ENCODE measurements at places on chromosomes 6 and 20.

GRCh38 chr6:13282393-13283069, 45.8 kb downstream of the TBC1D7 start:
- no peak for DNase-seq

GRCh38 chr6:3296537-3296936, 37.8 kb downstream of the PSMG4 start:
- DNase-seq, result no peak

DNA sequence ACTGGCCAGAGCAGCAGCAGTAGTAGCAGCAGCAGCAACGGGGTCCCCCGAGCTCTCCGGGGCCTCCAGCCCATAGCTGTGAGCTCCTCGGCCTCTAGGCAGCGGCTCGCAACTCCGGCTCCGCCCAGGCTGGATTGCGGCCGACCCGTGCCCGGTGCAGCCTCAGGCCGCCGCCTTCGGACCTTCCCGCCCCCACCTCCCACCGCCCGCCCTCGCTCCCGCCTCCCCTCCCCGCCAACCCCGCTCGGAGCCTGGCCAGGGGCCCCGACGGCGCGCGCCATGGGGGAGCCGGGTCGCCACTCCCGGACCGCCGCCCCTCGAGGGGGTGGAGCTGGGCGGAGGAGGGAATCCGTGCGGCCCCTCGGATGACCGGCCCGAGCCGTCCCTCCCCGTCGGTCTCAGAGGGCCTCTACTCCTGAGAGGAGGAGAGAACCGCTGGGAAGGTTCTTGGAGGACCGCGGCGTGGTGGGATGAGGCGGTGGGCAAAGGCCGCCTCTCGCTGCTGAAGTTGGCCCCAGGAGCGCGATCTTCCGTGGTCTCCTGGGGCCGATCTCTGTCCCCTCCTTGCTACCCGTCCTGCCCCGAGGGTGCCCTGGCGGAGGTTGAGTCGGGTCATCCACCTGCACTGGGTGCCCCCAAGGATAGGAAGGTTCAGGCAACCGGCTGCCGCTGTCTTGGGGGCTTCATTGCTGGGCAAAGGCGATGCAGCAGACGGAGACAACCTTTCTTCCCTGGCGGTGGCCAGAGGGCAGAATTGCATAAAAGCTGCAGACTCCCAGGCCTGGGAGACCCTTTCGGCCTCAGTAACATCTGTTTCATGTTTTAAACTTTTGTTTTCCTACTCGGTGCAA, at the start of gene ADAM33:
ADAM33 (minus strand) TSS at position 80 of the 851 bp plus-strand sequence; CDS start at position 74, 6 bp downstream.
- DNase-seq, result no peak

DNA sequence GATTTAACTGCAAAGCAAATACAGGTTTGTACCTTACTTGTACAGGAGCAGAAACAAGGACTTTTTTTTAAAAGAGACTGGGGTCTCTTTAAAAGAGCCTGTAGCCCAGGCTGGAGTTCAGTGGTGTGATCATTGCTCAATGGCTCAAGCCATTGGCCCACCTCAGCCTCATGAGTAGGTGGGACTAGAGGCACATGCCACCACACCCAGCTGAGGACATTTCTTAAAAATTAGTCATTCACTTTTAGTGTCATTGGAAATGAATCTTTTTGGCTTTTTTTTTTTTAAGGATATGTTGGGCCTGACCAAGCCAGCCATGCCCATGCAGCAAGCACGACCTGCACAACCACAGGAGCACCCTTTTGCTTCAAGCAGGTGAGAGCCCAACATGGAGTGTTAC, 16.9 kb downstream of the SEC23B start:
- no peak for DNase-seq

DNA sequence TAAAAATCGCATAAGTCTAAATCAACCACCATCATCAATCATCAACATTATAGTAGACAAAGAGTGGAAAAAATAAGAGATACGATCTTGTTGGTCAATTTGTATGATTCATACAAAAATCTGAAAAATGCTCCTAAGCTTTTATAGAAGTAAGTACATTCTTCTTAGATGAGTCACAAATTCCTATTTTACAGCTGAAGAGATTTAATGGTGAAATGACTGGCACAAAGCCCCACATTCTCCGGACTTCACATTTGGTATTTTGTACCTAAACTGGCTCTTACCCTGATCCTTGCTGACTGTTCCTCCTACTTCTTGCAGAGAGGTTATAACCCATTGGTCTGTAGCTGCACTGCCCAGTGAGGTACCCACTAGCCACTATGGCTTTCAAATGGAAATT, 29.9 kb upstream of the PREP start:
- peak; percentile 42 for DNase-seq

GRCh38 chr20:44648068-44648467, 3.4 kb downstream of the ADA start:
- DNase-seq, result no peak

GRCh38 chr6:112938650-112939049, 591.5 kb downstream of the RFPL4B start:
- no peak for DNase-seq

- DNase-seq, result peak; percentile 46
These were observed 142.8 kb downstream of the SMOC2 start for GRCh38 chr6:168583821-168584220.

- no peak for DNase-seq
These were observed 179.4 kb downstream of the KIF16B start for GRCh38 chr20:16393836-16394235.

DNA sequence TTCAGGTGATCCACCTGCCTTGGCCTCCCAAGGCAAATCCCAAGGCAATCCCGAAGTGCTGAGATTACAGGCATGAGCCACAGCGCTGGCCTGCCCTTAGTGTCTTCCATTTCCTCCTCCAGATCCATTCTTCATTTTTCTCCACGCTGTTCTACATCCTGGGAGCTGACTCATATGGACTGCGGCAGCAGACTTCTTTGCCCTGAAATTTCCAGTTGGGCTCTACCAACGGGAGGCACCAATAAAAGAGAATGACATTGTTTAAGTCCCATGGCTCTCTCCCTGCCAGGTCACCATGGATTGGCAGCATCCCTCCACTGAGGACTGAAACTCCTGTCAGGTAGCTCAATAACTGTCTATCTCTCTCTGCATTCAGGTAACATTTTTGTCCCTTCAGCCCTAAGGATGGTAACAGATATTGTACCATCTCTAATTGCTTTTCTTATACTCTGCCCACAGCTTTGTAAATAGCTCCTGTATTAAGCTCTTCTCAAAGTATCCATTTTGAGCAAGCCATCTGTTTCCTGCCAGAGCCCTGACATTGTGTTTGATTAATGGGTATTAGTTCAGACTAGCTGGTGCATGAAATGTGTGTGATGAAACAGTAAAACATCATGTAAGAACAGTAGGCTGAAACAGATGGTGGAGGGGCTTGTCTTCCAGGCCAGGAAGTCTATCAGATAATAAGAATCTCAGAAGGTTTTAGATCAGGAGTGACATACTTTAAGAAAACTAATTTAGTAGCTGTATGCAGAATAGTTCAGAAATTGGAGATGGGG, 3.6 kb downstream of the TBCC start:
- DNase-seq, result no peak

DNA sequence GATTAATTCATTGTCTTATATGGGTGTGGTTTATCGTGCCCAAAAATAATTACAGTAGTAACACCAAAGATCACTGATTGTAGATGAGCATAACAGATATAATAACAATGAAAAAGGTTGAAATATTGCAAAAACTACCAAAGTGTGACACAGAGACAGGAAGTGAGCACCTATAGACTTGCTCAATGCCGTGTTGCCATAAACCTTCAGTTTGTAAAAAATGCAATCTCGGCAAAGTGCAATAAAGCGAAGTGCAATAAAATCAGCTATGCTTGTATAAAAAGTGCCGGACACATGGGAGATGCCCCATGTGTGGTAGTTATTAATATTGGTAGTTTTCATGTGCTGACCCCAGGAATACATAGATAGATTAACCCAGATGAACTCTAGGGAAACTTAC, 192.6 kb downstream of the NRN1 start:
- DNase-seq, result no peak

DNA sequence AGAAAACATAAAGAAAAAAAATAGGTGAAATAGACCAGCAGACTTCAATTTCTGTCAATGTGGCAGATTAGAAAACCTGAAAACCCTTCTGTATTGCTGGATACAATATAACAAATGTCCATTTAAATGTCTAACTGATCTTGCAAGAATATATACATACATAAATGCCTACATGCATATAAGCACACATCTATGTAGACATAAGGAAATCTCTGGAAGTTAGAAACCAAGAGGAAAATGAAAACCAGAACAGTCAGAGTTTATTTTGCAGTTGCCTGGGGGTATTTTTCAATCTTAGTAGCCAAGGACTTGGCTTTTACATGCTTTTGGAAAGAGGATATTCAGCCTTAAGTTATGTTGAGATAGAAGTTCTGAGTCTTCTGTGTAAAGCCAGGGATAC, 184.0 kb downstream of the RPS12 start:
- DNase-seq, result no peak

GRCh38 chr6:31048099-31048498, 37.8 kb downstream of the MUC22 start:
- no peak for DNase-seq
